AG04449 (cell line): ENCODE measurements at places on chromosomes 2 and 18.

DNA sequence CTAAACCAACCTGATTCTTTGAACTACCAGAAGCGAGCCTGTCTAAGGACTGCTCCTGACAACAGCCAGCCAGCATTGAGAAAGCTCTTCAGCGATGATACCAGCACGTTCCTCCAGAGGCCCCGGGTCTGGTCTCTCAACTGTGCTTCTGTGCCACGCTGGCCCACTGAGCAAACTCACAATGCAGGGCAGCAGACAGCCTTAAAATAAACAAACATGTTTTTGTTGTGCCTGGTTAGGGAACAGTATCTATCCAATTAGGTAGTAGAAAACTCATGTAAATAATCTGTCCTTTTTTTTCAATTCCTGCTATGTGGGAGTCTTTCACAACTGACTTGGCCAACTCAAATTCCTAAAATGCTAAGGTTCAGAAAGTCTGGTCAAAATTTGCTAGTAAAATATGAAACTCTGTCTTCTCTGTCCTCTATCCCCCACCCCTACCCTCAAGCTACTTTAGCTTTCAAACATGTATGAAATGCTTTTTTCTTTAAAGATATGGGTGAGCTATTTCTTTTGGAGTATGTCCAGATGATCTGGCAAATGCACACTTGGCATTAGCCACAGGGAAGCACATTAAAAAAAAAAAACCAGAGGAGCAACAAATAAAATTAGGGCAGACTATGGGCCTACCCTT, 21.4 kb upstream of the EML4 start:
- DNase-seq: peak; percentile 76

- DNase-seq: no peak
Observed at GRCh38 chr18:10995550-10995949, 153.8 kb downstream of the PIEZO2 start.

DNA sequence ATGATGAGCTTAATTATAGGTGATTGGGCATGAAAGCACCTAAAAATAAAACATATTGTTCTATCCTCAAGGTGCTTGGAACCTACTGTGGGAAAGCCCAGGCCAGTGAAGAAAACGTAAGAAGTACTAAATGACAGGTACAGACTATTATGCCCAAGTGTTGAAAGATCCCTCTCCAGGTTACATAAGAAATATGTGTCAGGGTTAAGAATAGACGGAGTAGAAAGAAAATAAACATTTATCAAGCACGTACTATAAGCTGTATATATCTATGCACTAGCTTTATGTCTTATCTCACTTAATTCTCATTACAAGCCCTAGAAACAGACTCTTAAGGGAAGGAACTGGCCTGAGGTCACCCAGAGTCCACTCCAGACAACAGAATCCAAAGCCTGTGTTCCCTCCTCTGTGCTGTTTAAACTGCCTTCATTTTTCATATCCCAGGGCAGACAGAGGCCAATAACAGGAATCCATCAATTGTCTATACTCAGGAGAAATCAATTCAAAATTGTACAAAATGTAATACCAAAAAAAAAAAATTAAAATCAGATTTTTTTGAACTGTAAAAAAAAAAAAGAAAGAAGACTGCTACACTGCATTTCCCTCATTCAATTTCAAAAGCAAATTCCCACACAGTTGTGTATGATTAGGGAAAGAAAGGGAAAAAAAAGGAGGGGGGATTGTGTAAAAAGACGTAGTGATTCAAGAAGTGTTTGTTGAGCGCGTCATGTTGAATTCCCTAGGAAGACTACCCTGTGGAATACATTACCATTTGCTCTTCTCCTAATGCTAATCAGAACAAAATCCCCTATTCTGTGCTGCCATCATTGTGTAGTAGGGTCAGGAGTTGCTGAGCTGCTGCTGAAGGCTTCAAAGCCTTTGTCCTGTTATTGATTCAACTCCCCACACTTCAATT, 156.3 kb downstream of the IRS1 start:
- no peak for DNase-seq

DNA sequence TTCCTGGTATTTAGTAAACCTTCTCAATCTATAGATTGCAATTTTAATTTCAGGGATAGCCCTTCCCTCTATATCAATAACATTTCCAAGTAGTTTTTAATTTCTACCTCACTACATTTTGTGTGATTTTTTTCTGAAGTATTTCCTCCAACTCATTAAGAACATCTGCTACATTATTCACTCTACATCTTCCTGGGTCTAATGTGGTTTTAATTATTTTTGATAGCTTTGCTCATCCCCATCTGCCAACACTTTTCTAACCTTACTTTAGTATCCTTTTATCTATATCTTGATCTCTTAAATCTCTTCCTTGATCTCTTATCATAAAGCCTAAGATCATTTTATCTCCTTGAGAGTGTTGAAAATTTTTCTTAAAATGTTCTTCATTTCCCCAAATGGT, 278.3 kb upstream of the CYP26B1 start:
- no peak for DNase-seq

GRCh38 chr18:55302167-55302833, 285.7 kb downstream of the TCF4 start:
- no peak for DNase-seq

DNA sequence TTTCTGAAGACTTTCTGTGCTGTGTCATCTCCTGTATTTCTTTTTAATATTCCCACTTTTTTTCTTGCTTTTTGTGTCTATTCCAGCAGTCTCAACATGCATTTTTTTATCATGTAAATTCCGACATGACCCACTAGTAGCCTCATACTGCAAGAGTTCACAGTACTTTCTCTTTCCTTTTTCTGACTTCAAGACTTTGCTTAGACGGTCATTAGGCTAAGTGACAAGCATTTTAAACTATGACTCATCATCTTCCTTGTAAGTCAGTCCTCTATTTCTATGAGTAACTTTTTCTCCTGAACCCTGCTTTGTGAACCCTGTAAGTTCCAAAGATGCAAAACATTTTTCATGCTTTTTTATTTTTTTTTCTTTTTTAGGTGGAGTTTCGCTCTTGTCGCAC, 381.2 kb downstream of the TXNL1 start:
- DNase-seq: peak; percentile 82

- no peak for DNase-seq
Observed at GRCh38 chr2:141075753-141076152, 1055.1 kb downstream of the LRP1B start.

DNA sequence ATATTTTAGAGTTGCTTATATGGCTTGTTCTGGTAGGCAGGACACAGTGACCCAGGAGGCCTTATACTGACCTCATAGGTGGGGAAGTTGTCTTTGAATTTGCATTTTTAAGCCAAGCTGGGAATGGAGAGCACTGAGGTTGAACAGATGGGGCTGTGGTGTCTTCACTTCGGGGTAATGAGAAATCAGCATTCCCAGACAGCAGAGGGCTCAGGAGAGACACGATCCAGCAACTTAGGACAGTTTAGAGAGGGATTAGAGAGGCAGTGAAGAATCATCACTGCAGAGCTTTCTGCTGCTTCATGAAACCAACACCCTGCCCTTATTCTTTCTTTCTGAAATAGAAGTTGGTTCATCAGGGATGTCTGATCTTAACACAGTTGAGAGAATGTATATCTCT, 202.4 kb downstream of the TDRD15 start:
- DNase-seq: no peak

- DNase-seq: no peak
Observed at GRCh38 chr2:30358842-30359241, 88.2 kb upstream of the LCLAT1 start.
